Omental fat pad (tissue), 4 donors: ENCODE measurements at places on chromosomes 7 and 10.
A peak's percentile ranks its signal among the peaks of the same experiment; 100 is the strongest.

- no peak for DNase-seq
These were observed 475.8 kb upstream of the C7orf33 start for GRCh38 chr7:148114804-148115203.

- no peak for DNase-seq
These were observed 286.8 kb downstream of the SKIDA1 start for GRCh38 chr10:21238717-21239116.

- DNase-seq = no peak
These were observed 176.2 kb downstream of the GALNT17 start for GRCh38 chr7:71308096-71308495.

GRCh38 chr7:140230861-140231770 lies 54.3 kb upstream of the KDM7A start:
- DNase-seq = no peak

DNA sequence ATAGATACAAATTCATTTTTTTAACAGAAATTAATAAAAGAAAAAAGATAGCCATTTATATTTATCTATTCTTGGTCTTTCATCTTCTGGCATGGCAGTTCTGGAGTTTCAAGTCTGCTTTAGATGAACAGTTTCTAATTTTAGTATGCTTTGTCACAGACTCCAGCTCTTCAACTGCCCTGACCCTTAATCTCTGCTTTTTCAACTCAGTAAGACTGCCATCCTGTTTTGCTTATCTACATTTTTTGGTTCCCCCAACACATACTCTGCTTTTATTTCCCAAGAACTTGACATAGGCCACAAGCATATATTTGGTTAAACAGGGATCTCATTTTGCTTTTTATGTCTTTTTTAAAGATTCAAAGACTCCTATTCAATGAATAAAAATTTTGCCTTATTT lies 309.3 kb upstream of the KCND2 start:
- DNase-seq = no peak

DNA sequence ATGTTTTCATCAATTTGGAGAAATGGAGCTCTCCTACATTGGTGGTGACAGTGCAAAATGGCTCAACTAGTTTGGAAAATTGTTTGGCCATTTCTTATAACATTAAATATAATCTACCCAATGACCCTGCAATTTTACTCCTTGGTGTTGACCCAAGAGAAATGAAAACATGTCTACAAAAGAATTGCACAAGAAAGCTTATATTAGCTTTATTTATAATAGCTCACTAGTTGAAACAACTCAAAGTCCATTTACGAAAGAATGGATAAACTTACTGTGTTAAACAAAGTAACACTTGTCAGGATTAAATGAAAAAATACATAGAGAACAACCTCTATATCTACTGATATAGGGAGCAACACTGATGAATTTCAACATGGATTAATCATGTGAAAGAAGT lies 539.9 kb downstream of the DNAJB9 start:
- no peak for DNase-seq

DNA sequence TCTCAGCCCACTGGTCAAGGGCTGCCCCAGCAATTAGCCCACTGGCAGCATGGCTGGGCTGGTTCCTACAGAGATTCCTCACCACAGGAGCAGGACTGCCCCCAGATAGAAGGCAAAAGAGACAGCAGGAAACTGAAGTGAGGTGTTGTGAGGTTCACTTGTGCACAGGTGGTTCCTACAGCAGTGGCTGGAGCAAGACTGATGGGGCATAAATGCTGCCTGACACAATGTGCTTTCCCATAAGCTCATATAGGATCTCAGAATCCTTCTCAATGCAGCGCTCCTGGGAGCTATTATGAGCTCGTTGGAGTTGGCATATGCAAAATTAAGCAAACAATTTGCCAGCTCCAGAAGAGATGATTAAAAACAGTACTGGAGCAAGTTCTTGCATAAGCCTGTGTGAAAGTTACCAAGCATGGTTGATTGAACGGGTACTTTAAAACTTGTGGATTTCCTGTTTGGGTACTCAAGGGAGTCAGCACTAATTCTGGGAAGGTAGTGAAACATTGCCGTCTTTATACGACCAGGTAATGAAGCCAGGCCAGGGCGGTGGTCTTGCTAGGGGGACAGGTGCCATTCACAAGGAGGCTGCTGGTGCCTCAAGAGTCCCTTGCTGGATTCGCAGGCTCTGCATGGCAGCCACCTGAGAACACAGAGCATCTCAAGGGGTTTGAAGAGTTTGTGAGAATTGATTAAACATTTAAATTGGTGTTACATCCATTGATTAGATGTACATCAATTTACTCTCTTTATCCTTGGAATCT lies 20.3 kb upstream of the PRKCQ start:
- no peak for DNase-seq

GRCh38 chr10:8301831-8302230 lies 247.3 kb downstream of the GATA3 start:
- DNase-seq = no peak

DNA sequence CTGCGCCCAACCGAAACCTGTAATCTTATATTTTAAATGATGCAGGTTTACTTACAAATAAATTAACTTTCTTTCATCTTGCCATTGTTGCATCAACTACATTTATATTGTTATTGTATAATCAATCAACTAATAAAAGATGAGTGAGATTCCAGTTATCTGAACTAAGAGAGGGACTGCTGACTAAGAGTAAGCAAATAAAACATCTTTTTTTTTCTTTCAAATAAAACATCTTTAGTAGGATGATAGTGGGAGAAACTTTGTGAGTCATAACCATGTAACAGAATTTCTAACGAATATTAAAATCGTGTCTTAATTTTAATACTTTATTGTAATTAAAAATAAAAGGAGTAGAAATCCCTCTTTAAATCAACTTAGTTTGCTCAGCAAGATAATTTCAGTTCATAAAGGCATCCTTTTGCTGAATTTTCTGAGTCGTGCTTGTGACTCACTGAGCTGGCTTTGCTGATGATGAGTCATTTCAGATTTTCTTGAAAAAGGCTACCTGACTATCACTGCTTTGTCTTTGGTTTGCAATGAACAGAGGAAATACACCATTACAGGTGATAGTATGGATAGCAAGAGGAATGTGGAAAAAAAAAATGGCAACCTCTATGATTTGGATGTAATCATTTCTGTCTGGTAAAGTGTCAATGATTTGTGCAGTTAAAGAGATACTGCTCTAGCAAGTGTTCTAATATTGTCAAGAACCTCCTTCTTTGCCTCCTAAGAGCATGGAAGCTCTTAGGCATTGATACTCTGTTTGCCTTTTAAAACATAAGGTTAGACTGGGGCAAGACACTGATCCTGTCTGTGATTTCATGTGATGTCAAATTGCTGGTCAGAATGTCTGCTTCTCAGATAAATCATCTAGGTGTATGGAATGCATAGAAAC lies 119.5 kb downstream of the GPR158 start:
- DNase-seq = no peak

DNA sequence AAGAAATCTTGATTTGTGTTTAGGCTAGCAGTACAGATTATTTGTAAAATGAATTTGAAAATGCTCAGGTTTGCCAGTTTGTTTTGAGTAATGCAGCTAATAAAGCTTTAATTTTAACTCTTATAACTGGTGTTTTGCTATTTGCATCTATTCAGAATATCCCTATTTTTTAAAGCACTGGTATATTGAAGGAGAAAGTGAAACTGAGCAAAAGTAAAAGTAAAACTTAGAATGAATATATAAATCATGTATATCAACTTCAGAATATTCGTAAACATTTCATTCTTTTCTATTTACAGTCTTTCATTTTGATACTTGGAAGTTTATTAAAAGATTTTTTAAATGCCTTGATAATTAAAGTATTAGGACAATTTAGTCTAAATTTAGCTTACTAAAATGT lies 26.2 kb downstream of the TASOR2 start:
- no peak for DNase-seq

- DNase-seq = no peak
These were observed 61.6 kb upstream of the OPALIN start for GRCh38 chr10:96420228-96421009.

DNA sequence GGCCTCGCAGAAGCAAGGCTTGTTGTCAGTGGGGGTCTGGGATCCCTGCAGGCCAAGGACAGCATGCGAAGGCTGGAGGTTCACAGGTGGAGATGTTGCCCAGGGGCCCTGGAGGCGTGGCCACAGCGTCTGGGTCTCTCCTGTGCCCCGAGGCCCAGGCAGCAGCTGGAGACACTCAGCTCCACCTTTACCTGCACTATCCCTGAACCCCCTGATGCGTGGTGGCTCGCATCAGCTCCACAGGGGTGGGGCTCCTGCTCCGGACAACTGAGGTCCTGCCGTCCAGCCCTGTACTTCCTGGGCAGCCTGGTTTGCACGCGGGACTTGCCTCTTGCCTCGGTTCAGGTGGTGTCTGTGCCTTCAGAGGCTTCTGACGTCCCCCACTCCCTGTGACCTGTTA lies 54.6 kb upstream of the ZNF32 start:
- no peak for DNase-seq

GRCh38 chr10:100996678-100997359 lies 2.8 kb upstream of the LZTS2 start:
- DNase-seq = no peak

- DNase-seq = no peak
These were observed 65.1 kb downstream of the CLEC2L start for GRCh38 chr7:139588632-139589031.

DNA sequence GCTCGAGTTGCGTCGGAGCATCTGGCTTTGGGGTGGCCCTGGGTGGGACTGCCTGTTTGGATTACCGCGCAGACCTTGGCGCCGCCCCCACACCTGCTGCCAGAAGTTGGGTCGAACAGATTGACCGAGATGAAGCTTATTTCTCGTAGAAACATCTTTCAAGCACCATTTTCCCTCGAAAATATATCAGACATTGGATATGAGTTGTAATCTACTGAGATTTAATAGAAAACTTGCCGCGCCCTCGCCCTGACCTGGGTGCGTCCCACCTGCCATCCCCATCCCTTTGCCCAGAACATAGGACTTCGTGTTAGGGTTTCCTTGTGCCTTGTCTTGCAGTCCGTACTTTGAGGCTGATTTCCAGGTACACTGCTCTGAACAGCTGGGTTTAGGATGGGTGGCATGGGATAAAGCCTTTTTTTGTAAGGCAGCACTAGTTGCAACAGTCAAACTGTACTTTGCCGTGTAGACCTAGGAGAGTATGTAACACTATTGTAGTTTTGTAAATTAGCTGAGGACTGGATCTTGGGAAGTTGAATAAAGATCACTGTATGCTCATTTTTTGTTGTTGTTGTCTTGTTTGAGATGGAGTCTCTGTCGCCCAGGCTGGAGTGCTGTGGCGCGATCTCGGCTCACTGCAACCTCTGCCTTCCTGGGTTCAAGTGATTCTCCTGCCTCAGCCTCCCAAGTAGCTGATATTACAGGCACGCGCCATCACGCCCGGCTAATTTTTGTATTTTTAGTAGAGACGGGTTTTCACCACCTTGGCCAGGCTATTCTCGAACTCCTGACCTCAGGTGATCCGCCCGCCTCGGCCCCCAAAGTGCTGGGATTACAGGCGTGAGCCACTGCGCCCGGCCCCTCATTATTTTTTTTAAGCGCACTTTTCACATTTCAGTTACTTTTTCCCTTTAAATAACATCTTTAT lies 978 bp downstream of the OGDH start:
- DNase-seq = no peak

DNA sequence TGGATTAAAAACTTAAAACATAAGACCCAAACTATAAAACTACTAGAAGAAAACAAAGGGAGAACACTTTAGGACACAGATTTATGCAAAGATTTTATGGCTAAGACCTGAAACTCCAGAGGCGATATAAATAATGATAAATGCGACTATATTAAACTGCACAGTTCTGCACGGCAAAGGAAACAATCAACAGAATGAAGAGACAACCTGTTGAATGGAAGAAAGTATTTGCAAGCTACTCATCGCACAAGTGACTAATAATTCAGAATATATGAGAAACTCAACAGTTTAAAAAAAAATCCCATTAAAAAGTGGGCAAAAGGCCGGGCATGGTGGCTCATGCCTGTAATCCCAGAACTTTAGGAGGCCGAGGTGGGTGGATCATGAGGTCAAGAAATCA lies 73.6 kb downstream of the JMJD1C start:
- DNase-seq = no peak

- DNase-seq = no peak
These were observed 10.8 kb upstream of the VWC2 start for GRCh38 chr7:49762666-49763065.

GRCh38 chr7:44434201-44434600 lies 56.3 kb downstream of the NUDCD3 start:
- DNase-seq = no peak

DNA sequence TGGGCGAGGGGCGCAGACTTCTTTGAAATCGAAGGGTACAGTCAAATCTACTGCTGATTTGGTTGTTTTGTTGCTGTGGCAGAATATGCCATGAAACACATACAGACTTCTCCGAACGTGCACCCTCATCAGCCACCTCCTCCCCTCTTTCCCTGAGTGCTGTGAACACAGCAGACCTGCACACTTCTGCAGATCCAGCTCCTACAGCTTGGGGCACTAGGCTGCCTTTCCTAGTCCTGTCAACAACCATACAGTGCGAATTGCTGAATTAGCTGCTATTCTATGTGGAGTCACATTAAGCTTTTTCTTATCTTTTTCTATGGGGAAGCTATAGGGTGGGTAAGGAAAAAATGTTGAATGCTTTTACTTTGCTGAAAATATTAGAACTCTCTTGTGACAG lies 57.5 kb downstream of the COL17A1 start:
- no peak for DNase-seq

DNA sequence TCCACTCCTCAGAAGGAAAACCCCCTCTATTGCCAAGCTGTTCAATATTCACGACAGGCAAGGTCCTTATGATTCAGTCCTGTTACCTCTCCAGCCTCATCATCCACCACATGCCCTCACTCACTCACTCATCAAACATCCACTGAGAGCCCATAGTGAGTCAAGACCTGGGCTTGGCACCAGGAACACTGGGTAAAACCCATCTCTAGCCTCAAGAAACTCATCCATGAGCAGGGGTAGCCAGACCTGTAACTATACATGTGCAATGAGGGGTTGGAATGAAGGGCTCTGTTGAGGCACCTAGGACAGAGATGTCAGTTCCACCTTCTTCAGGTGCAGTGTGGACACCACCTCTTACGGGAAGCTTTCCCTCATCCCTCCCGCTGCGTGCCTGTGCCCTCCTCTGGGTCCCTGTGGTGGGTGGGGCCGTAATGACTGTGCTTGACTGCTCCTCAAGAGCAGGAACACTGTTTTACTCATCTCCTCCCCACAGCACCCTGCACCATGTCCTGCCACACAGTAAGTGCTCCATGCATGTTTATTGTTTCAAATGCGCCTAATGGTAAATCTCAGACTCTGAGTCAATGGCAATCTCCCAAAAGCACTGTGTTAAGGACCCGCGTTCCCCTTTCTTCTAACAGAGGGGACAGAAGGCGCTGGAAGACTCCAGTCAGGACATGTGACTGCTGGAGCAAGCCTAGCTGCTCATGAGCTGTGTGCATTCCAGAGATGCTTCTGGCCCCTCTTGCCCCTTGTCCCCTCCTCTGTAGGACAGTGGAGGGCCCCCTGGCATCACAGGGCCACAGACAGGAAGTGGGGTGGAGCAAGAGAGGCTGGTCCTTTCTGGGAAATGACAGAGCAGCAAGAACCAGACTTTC lies 95.4 kb downstream of the HIPK2 start:
- DNase-seq = no peak

- DNase-seq = peak; percentile 32
These were observed 20.5 kb downstream of the STRA8 start for GRCh38 chr7:135253851-135254771.
